ENCODE measurements at places on chromosomes 7 and 10.

- no peak for DNase-seq
Observed at GRCh38 chr10:33621101-33621500, 286.6 kb upstream of the NRP1 start.

- no peak for DNase-seq
Observed at GRCh38 chr10:12484002-12484918, 134.9 kb downstream of the CAMK1D start.

GRCh38 chr7:36985866-36986400, 261.6 kb upstream of the AOAH start:
- no peak for DNase-seq

GRCh38 chr7:86788948-86789347, 145.2 kb downstream of the GRM3 start:
- DNase-seq = no peak

DNA sequence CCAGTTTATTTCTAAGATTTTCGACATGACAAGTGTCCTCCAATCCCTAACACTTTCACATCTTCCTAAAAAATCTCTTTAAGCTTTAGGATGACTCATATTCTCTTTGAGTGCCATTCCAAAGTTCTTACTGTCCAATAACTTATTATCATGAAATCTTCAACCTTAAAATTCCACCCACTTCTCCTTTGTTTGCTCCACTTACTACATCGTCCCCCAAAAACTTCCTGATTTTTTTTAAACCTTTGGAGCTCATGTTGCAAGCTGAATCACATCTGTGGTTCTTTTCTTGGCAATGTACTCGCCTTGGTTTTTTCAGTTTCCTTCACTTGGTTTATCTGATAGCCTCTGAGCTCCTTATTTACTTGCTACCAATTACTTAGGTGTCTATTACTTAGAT, 39.2 kb upstream of the JCAD start:
- DNase-seq = peak; percentile 63

DNA sequence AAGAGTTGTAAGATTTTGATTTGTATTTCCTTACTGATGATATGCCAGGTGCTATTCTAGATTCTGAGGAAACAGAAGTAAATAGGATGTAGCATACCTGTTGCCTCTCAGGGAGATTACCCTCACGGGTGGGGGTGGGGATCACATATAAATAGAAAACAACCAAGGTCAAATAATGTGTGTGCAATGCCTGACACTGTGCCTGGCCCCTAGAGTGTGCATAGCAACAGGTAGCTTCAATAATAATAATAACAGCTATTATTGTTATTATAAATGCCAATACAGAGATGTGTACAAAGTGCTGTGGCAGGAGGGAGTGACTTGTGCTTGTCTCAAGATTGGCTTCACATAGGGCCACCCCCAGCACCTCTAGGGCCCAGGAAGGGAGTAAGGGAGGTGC, 24.0 kb downstream of the CNNM1 start:
- no peak for DNase-seq

GRCh38 chr10:129869596-129870473, 94.2 kb downstream of the EBF3 start:
- DNase-seq = no peak

DNA sequence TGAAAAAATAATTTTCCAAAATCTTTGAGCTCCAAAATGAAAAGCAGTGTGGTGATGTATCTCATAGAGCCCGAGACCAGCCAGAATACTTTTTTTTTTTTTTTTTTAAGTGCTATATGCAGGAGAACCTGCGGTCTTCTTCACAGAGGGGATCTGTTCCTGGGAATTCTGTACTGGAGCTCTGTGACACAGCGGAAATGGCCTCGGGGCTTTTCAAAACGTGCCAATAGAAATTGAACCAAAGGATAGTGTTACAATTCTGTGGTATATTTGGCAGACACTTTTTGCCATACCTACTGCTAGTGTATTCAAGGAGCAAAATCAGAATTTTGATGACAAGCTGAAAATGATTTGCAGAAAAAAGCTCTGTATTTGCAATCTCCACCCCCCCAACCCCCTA, 1429.3 kb upstream of the LRRTM3 start:
- DNase-seq = no peak

GRCh38 chr7:157047148-157047547, 36.7 kb upstream of the MNX1 start:
- no peak for DNase-seq

GRCh38 chr10:26446258-26446657, 8.1 kb downstream of the APBB1IP start:
- no peak for DNase-seq

- DNase-seq = peak; percentile 43
Observed at GRCh38 chr10:7788639-7789286, 786 bp downstream of the ATP5F1C start.

GRCh38 chr7:79610313-79610712, 156.8 kb upstream of the MAGI2 start:
- DNase-seq = no peak

- no peak for DNase-seq
Observed at GRCh38 chr7:75050501-75050900, 23.1 kb downstream of the RCC1L start.

DNA sequence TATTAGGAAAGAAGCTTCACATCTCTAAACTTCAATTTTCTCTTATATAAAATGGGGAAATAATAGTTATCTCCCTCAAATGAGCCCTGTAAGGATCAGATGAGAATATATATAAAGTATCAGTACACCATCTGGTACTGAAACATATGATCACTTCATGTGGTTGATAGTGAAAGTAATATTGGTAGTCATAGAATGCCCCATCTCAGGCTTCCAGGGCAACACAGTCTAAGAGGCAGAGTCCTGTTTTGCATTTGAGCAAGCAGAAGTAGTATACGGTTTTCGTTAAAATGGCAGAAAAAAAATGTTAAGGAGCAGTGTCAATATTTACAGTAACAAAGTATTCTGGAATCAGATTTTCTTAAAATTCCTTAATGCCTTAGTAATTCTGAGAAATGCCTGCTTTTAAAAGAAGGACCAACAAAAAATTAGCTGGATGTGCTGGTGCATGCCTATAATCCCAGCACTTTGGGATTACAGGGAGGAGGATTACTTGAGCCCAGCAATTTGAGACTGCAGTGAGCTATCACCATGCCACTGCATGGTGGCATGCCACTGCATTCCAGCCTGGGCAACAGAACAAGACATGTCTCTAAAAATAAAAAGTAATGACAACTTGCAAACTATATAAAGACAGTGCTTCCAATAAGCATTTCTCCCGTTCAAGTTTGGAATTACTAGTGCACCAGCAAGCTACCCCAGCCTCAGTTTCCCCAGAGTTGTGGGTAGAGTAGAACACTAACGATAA, 19.8 kb downstream of the KBTBD2 start:
- DNase-seq = no peak

- DNase-seq = no peak
Observed at GRCh38 chr7:131267631-131268030, 60.0 kb upstream of the MKLN1 start.

DNA sequence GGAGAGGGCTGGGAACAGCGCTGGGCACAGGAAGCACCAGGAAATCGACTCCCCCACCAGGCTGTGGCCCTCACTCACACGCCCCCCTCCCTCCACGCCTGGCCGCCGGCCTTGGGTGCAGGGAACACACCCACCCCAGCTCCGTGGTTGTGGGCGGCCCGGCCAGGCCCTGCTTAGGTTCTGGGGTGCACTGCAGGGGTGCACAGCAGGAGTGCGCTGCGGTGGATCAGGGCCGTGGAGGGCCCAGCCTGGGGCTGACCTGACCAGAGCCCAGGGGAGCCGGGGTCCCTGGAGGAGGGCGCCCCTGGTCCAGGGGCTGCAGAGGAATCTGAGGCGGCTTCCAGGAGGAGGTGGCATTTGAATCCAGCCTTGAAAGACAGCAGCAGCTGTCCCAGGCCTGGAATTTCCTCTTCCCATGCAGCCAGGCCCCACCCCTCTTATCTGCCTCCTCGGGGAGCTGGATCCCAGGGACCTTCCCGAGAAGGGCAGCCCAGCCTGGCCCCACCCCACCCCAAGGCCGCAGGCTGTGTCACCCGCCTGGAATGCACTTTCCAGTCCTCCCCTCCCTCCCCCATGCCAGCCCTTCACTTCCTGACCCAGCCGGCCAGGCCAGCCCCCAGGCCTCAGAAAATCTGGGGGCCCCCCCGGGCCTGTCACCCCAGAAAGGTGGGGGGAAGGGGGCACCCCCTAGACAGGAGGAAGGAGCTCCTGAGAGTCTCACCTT, 18.4 kb upstream of the PDGFA start:
- DNase-seq = peak; percentile 73
